ENCODE measurements at places on chromosomes 2 and 18. TPM values are rescaled to one million over a fixed set of nuclear protein-coding genes. Genes with fewer than 3 reads are reported as not detected.
A peak's percentile ranks its signal among the peaks of the same experiment; 100 is the strongest.

EGR4 gene
- not detected for total RNA-seq

GRCh38 chr2:43087413-43087812, 139.0 kb downstream of the ZFP36L2 start:
- no peak for DNase-seq

- peak; percentile 94 for DNase-seq
Observed at GRCh38 chr18:44564922-44565321, 115.8 kb upstream of the SETBP1 start.

- no peak for DNase-seq
Observed at GRCh38 chr18:79905389-79905911, 46.0 kb downstream of the SLC66A2 start.

GRCh38 chr2:217695033-217695520, 307.7 kb downstream of the TNS1 start:
- DNase-seq: peak; percentile 100

DNA sequence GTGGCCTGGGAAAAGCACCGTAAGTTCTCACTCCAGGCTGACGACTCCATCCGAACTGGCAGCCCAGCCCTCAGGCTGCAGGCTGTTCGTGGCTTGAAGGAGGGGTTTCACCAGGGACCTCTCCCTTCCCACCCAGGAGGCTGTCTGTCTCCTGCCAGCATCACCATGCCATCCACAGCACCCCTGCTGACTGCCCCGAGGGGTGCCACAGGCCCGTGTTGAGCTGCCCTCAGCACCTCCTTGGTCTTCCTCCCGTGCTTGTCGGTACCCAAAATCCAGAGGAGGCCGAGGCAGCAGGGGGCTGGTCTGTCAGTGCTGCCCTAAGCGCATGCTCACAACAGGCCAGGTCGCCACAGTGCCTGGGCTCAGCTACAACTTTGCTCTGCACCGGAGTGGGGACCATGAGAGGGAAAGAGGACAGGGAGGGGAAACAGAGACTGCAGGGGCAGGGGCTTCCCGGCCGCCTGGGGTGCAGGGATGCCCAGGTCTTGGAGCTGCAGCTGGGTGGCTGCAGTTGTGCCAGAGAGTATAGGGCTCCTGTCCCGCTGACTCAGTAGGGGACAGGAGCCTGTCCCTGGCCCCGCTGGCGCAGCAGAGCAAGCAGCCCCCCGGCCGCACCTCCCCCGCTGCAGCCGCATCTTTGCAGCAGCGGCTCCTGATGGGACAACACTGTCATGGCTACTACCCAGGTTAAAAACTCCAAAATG, 963.7 kb upstream of the CRIM1 start:
- no peak for DNase-seq

GRCh38 chr2:156778916-156779315, 342.7 kb downstream of the GPD2 start:
- no peak for DNase-seq

SLC38A11 gene
- total RNA-seq: 0.62 TPM

SEC11C gene
- 53.1 TPM for total RNA-seq

CAVIN2 gene
- 0.64 TPM for total RNA-seq

BCL2 gene
- not detected for total RNA-seq

CLASP1 gene
- total RNA-seq: 40.6 TPM

- DNase-seq: peak; percentile 80
Observed at GRCh38 chr2:222105046-222105445, 193.8 kb downstream of the PAX3 start.

DNA sequence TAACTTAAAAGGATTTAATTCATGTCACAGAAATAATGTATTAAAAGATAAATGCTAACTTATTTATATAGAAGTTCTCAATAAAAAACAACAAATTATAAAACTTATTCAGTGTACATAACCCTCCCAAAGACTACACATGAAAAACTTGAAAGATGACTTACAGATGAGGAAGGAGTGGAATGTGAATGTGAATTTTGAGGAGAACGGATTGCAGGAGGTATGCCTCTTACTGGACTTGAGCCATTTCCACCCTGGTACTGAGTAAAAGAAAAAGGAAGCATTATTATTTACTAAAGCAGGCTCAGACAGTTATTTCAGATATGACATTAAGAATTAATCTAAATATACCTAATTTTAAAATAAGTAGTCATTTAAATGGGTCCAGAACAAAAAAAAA, 104.4 kb downstream of the TLK1 start:
- no peak for DNase-seq

DNA sequence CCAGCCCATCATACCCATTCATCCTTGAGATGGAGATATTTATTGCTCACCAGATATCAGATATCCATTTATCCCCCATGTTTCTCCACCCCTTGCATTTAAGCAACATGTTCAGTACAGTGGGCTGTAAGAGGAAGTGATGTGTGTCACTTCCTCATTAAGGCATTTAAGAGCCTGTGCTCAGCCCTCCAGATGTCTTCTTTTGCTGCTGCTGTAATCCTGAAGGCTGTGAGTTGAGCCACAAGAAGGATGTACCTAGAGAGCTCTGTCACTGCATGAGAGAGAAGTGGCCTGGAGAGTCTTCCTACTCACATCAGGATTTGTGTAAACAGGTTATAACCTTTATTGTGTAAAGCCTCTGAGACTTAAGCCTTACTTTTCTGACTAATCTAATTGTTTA, 151.8 kb upstream of the UNC80 start:
- peak; percentile 27 for DNase-seq

TLX2 gene
- total RNA-seq: 0.34 TPM

DNA sequence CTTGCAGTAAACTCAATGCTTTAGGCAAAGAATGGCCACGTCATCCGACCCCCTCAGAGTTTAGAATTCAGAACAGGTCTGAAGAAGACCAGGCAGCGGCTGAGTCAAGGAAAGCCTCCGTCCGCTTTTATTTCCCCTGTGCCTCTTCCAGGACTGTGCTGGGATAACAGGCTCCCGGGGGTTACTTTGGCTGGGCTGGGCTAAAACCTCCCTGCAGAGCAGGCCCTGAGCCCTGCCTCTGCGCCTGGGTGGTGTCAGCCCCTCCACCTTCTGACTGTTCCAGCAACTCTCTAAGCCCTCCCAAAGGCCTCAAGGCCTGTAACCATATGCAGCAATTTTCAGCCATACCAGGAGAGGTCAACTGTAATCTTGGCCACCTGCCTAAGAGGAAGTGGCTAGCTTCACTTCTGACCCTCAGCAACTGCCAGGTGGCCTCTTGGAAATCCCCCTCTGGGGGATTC, 166.5 kb downstream of the RPIA start:
- peak; percentile 88 for DNase-seq

KCNIP3 gene
- 3.3 TPM for total RNA-seq

DNA sequence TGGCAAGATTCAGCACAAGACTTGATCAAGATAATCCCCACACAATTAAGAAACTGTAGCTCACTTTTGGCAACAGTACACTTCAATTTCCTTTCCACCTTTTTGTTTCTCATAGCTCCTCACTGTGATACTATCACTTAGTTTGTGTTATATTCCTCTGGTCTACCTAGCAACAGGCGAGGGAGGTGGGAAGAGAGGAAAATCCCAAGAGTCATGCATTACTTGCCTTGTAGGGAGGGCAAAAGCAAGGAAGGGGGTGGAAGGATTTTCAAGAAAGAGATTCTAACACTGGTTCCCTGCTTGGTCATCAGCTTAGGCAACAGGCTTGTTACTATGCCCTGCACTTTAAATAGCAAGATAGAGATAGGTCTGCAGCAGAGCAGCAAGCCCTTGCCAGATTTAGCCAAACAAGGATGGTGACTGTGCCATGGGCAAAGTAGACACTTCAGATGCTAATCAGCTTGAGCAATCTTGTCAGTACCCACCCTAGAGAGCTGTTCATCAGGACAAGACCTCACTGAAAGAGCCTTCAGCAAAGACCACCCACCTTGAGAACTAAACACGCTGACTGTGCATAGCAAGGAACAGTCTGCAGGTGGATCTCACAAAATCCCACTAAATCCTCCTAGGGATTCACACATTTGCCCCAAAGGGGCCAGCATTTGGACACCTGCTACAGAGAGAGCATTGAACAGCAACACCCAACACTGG, 134.6 kb downstream of the MBD2 start:
- peak; percentile 6 for DNase-seq

DCDC2C gene
- not detected for total RNA-seq

DNA sequence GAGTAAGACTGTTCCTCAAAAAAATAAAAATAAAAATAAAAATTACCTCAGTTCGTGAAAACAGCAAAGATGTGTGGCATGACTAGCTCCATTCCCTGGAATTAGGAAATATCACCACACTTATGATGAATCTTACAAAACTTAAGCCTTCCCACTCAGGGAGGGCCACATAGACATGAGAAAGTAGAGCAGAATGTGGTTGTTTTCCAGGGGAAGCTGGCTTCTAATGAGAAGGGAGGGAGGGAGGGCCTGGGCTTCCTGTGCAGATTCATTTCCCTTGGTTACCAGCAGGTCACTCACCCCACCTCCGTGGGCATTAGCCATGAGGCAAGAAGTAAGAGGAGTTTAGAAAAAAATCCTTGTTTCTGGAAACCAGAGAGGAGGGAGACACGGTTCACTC, 95.9 kb upstream of the RMDN2 start:
- peak; percentile 95 for DNase-seq

SNTG2 gene
- not detected for total RNA-seq

- DNase-seq: no peak
Observed at GRCh38 chr18:77077941-77078689, 54.5 kb downstream of the MBP start.

EHD3 gene
- 9.8 TPM for total RNA-seq

SPR gene
- 29.9 TPM for total RNA-seq

- no peak for DNase-seq
Observed at GRCh38 chr18:57640749-57641148, 19.1 kb upstream of the NARS1 start.

- DNase-seq: no peak
Observed at GRCh38 chr2:11589316-11589940, 55.6 kb downstream of the GREB1 start.

CHRND gene
- not detected for total RNA-seq

AFF3 gene
- total RNA-seq: 2.6 TPM

DNA sequence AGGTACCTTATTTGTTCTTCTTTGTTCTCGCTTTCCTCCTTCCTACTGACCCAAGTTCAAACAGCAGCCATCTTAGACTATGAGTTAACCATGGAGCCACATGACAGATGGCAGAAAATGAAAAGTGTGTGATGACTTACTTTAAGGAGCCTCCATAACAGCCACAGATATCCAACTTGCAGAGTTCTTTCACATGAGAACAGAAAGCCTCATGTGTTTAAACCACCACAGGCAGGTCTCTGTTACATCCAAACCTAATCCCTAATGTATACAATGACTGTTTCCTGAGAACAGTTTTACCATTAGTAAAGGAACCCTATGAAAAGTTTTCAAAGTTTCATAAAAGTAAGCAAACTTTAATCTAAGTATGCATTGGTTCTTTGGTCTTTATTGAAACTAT, 20.3 kb downstream of the B4GALT6 start:
- DNase-seq: no peak

NBEAL1 gene
- 5.9 TPM for total RNA-seq

- no peak for DNase-seq
Observed at GRCh38 chr2:84212611-84213314, 246.3 kb downstream of the SUCLG1 start.

LHCGR gene
- total RNA-seq: not detected

- no peak for DNase-seq
Observed at GRCh38 chr2:148360662-148361061, 283.9 kb upstream of the EPC2 start.

PHLPP1 gene
- total RNA-seq: 12.5 TPM

- no peak for DNase-seq
Observed at GRCh38 chr2:119679526-119679837, 481 bp downstream of the TMEM177 start.

DNA sequence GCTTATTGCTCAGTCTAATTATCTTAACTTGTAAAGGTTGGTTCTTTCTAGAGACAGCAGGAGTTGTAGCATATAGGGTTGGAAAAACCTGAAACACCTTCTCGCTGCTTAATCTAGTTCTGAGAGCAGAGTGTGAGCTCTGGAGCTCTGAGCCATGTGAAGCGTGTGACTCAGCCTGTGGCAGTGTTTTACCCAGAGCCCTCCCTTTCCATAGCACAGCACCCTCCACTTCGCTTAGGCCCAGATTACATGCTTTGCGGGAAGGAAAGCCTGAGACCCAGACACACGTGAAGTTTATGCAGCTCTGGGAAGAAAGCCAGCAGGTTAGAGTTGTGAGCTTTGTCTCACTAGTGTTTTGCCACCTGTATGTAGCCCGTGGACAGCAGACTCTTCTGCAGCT, 74.5 kb downstream of the INPP4A start:
- no peak for DNase-seq

- DNase-seq: peak; percentile 20
Observed at GRCh38 chr18:53380063-53380639, 844.3 kb downstream of the MBD2 start.

DNA sequence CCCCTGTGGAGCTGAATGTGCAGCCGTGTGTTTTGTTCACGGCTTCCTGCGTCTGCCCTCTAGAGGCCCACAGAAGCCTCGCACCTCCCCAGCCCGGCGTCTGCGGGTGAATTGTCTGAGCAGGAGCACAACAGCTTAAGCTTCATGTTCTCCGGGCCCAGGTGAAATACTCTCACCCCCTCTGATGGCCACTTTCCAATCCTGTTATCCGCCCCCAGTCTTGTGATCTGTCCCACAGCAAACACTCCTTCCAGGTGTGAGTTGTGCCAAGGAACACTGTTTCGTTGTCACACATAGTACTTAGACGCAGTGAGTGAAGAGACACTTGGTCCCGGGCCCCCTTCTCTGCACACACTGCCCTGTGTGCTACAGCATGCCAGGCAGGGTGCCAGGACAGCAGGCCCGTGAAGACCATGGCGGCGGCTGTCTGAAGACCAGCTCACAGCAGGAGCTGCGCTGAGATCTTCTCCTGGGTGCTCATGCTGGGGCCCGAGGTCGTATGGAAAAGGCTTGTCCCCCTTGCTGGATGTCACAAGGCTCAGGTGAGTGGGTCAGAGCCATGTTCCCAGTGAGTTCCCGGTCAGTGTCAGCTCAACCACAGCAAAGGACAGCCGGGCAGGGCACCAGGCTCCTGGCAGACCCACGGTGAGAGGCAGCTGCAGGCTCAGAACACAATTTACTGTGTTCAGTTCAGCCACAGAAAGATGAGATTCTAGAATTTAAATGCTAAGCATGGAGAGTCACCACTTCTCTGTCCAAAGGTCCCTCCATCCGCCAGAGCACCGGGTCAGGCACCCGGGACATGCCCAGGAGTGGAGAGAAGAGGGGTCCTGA, 6.8 kb upstream of the PXDN start:
- peak; percentile 80 for DNase-seq

DNA sequence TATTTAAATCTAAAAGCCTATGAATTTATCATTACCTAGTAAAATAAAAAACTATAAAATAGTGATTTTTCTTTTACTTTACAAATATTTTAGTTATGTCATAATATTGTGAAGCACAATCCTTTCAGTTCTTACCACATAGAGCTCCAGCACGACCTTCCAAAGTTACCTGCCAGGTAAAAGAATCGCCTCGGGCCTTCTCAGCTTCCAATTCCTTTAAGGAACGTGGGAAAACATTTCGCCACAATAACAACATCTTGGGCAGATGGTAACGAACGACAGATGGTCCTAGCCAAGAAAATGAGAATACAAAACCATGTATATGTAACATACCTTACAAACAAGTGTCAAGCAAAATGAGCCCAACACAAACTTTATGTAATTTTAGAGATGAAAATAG, 23.7 kb downstream of the HEATR5B start:
- no peak for DNase-seq

Measured in M059J (cell line).